HFFc6 (cell line): ENCODE measurements at places on chromosomes 11 and 22. TPM values are rescaled to one million over a fixed set of nuclear protein-coding genes. Genes with fewer than 3 reads are reported as not detected.

GRCh38 chr11:14010665-14011064 lies 48.1 kb downstream of the SPON1 start:
- no peak for DNase-seq

IL10RA gene
- total RNA-seq: not detected in 3 replicates

OR51E1 gene
- not detected in 3 replicates for total RNA-seq

DNA sequence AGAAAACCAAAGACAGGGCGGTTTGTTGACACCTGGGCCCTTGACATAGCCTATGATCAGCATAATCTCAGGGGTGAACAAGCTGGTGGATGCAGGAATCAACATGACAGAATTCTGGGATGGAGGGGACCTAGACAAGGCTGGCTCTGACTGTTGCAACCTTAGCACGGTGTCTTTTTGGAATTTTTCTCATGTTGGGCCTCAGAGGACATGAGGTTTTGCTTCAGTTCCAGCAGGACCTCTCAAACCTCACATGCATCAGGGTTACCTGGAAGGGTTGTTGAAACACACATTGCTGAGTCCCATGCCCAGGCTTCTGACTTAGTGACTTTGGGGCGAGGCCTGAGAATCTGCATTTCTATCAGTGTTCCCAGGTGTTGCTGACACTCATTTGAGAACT lies 345.6 kb upstream of the B3GAT1 start:
- DNase-seq: no peak

DNA sequence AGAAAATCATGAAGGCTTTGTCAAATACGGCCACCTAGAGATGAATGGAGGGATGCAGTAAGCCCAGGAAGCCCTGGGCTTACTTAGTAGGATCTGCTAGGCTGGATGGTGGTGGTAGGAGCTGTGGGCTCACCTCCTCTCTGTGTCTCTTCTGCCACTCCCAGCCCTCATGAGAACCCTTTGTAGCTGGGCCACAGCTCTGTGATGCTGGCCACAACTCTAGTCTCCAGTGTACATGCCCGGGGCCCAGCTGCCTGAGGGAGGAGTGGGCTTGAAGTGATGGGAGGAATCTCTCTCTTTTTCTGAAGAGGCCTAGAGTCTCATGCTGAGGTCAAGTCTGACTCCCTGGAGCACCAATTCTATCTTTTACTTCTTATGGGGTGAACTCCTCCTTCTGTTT lies 32.4 kb upstream of the SYT13 start:
- DNase-seq: no peak

TTLL8 gene
- total RNA-seq: not detected in 3 replicates

OR2AG2 gene
- 0.07 to 0.11 TPM in 2 of 3 replicates, not detected in the other for total RNA-seq

OR2AG1 gene
- not detected in 3 replicates for total RNA-seq

- DNase-seq: no peak
Measured at GRCh38 chr11:2240834-2241233, 29.6 kb downstream of the ASCL2 start.

GRCh38 chr11:114019046-114019445 lies 40.5 kb upstream of the ZBTB16 start:
- DNase-seq: no peak

MUC5AC gene
- not detected in 3 replicates for total RNA-seq

DNA sequence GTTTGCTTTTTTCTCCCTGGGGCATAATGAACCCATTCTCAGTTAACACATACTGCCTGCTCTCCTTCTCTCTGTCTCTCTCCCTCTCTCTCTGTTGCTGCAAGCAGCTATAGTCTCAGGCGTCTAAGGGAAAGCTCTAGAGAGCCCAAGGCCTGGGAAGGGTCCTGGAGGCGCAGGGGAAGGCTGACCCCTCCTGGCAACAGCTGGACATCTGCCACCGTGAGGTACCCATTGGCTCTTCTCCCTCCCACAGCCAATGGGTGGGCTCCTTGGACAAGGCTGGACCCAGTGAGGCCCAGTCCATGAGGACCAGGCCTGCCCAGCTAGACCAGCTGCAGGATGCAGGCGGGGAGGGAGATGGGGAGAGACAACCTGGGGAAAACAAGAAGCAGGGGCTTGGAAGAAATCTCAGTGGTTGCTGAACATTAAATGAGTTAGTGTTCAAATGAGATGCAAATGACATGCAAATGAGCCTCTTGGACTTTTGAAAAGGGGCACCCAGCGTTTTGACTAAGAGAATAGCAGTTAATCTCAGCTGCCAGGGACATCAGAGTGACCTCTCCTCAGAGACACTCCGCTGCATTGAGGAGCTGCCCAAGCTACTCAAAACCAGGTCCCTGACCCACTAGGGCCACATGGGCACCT lies 349.7 kb downstream of the BUD13 start:
- no peak for DNase-seq

DNA sequence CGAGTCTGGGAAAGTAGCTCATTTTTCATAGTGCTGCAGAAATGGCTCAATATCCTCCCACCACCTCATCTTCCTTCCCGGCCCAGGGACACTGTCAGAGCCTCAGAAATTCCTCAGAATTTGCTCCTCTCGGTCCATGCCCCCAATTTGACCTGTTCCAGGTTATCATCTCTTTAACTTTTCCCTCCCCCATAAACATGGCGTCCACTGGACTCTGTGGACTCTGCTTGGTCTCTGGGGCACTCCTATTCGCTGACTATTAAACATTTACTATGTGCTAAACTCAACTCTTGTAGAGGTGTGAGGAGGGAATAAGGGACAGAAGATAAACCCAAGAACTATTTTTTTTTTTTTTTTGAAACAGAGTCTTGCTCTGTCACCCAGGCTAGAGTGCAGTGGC lies 8.2 kb upstream of the PC start:
- no peak for DNase-seq
